ENCODE measurements at places on chromosomes 6 and 20. TPM values are rescaled to one million over a fixed set of nuclear protein-coding genes. Genes with fewer than 3 reads are reported as not detected.

- H3K27me3 ChIP-seq, result no peaks in the 10 kb centered on the region
- H3K36me3 ChIP-seq, result no peaks in the 10 kb centered on the region
- H3K4me1 ChIP-seq, result peaks cover 19% of the 10 kb centered on the region
- no peak overlapping the region for H3K4me3 ChIP-seq
- DNase-seq, result no peak
- no peak overlapping the region for H3K27ac ChIP-seq
Measured at GRCh38 chr6:158416883-158417759, 104.9 kb downstream of the TULP4 start.

GRCh38 chr6:105270511-105270910 is 90.7 kb upstream of the POPDC3 start:
- no peak overlapping the region for H3K4me3 ChIP-seq
- peak; percentile 18 for DNase-seq
- no peaks in the 10 kb centered on the region for H3K4me1 ChIP-seq
- H3K36me3 ChIP-seq, result no peaks in the 10 kb centered on the region
- H3K27ac ChIP-seq, result no peak overlapping the region

DNA sequence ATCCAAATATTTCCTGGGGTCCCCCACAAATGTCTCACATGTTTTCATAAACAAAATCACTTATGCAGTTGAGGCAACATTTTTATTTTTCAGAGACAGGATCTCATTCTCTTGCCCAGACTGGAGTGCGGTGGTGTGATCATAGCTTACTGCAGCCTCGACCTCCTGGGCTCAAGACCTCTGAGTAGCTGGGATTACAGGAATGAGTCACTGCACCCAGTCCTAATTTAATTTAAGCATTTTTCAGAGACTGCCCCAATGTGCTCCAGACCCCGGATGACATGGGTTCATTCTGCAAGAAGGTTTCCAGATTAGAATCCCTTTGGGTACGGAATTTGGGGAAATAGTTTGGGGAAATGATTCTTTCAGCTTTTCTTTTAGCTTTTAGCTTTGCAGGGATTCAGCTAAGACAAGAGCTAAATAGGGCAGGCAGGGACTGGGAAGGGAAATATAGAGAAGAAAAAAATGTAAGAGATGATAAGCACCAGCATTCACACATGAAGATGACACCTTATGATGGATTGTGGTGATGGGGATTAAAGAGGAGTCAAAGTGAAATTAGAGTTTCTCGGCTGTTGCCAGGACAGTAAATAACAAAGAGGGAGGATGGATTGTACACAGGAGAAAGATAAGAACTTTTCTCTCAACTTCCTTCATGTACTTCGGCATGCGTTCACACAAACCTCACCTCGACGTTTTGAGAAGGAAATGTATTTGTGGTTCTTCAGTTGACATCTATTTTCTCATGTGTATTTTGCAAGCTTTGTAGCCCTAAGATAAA is 169.4 kb upstream of the TAB2 start:
- H3K4me1 ChIP-seq, result no peaks in the 10 kb centered on the region
- peaks cover 7% of the 10 kb centered on the region for H3K27me3 ChIP-seq
- no peak overlapping the region for H3K27ac ChIP-seq
- no peaks in the 10 kb centered on the region for H3K36me3 ChIP-seq

Gene PEDS1
- total RNA-seq, result 22.9 TPM

DNA sequence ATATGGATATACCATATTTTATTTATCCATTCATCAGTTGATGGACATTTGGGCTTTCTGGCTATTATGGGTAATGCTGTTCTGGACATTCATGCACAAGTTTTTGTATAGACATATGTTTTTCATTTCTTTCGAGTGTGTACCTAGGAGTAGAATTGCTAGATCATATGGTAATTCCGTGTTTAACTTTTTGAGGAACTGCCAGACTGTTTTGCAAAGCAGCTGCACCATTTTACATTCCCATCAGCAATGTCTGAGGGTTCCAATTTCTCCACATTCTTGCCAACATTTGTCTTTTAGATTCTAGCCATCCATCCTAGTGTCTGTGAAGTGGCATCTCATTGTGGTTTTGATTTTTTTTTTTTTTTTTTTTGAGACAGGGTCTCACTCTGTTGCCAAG is 20.8 kb downstream of the SRC start:
- no peak for DNase-seq
- H3K36me3 ChIP-seq, result peaks cover 9% of the 10 kb centered on the region
- no peaks in the 10 kb centered on the region for H3K4me1 ChIP-seq

DNA sequence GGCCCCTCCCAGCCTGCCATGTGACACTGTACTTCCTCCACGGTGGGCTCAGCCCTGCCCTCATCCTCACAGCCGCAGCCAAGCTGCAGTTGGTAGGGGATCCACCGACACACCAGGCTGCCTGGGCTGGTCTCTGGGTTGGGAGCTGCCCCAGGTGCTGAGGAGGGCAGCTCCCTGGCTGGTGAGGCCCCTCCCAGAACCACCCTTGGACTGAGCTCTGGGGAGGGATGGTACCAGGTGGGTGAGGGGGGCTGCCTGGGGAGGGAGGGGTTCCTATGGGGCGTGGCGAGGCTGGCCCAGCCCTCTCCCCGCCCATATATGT is 185 bp upstream of the TNFRSF6B start:
- peaks cover 16% of the 10 kb centered on the region for H3K4me1 ChIP-seq
- no peak for DNase-seq
- H3K27ac ChIP-seq, result no peak overlapping the region
- H3K27me3 ChIP-seq, result no peaks in the 10 kb centered on the region
- no peak overlapping the region for H3K4me3 ChIP-seq
- H3K36me3 ChIP-seq, result peaks cover 10% of the 10 kb centered on the region

Gene HS3ST5
- total RNA-seq, result not detected

- no peak overlapping the region for H3K27ac ChIP-seq
- no peaks in the 10 kb centered on the region for H3K36me3 ChIP-seq
- H3K4me1 ChIP-seq, result peaks cover 7% of the 10 kb centered on the region
- DNase-seq, result no peak
- H3K27me3 ChIP-seq, result no peaks in the 10 kb centered on the region
Measured at GRCh38 chr6:50992704-50993625, 174.3 kb downstream of the TFAP2B start.

- no peak for DNase-seq
- H3K36me3 ChIP-seq, result peaks cover 22% of the 10 kb centered on the region
- H3K27ac ChIP-seq, result no peak overlapping the region
- no peaks in the 10 kb centered on the region for H3K27me3 ChIP-seq
- H3K4me3 ChIP-seq, result peak overlapping the region; percentile 46
- H3K4me1 ChIP-seq, result peaks cover 14% of the 10 kb centered on the region
Measured at GRCh38 chr6:109484122-109484521, 1.1 kb upstream of the ZBTB24 start.

DNA sequence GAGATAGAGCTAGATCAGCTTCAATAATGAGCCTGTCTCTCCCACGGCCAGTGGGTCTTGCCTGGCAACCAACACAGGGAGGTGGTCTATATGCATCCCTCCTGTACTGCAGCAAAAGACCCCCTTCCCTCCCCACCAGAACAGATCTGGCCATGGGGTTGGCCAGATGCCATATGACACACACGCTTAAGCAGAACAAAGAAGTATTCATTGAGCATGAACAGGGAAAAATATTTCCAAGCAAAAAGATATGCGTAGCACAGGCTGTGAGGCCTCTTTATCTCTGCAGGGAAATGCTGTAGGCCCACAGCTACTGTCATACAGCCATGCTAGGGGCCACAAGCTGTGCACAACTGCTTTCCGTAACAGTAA is 73.4 kb upstream of the NRSN1 start:
- H3K4me3 ChIP-seq, result no peak overlapping the region
- H3K4me1 ChIP-seq, result no peaks in the 10 kb centered on the region
- H3K27me3 ChIP-seq, result no peaks in the 10 kb centered on the region
- H3K36me3 ChIP-seq, result no peaks in the 10 kb centered on the region
- no peak overlapping the region for H3K27ac ChIP-seq
